ENCODE measurements at places on chromosomes 4 and X.

GRCh38 chr4:25800245-25800644 lies 62.5 kb downstream of the SEL1L3 start:
- DNase-seq: no peak

DNA sequence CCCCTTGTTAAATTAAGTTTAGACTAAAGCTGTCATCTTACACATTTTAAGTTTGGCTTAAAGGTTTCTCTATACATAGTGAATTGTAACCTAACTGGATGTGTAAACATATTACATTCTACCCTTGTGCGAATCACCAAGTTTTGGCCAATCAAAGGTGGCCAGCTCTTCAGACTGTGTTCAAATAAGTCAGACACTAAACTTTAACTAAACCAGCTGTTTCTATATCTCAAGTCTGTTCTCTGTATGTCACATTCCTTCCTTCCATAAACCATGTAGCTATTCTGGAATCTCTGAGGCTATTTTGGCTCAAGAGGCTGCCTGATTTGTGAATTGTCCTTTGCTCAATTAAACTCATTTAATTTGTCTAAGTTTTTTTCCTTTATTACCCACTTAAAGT lies 6.7 kb downstream of the SULT1B1 start:
- no peak for DNase-seq

DNA sequence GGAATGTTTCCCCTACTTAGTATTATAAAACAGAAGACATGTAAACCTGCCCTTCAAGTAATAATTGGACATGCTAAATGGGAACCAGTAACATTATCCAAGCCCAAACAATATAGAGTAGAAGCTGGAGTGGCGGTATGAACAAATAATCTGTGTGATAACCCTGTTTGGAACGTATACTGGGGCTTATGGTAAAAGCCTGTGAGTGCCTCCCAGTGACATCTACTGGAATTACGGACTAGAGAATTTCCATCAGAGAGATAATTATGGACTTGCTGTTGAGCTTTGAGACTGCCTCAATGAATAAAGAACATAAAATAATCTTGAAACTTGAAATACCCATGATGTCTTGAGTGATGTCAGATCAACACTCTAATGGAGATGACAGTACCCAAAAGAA lies 406.3 kb upstream of the GRIA3 start:
- no peak for DNase-seq

DNA sequence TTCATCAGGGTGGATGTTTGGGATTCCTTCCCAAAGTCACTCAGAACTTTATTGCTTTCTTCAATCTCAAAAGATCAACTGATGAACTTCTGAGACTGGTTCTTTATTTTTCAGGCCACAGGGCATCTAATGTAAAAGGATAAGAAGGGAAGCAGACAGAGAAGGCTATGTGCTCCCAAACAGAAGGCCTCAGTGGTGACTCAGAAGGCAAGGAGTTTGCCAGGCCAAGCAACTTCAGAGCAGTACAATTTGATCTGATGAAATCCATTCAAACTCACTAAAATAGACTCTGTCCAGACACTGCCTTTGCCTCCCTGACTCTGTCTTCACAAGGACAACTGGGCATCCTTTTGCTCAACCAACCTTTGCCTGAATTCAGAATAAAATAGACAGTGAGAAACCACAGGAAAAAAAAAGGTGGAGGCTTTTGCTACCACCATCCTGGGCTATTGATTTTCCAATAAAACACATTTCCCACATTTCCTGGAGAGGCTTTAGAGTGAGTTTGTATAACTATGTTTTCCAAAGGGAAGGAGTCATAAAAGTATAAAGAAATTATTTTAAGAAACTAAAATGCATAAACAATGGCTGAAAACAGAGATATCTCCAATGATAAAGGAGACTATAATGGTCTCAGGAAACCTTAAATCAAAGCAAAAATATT lies 55.2 kb downstream of the ARHGEF6 start:
- no peak for DNase-seq

DNA sequence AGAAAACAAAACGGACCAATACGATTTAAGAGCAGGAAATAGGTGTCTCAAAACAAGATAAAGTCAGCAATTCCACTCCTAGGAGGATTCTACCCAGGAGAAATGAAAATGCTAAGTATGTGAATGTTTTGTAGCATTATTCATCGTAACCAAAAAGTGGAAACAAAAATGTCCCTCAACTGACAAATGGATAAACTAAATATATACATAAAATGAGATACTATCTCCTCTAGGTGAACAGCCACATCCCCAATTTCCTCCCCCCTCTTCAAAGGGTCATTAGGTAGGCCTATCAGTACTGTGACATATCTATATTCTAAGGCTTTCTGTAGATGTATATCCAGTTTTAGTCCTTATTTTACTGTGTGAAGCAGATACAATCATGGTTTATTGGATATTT lies 18.0 kb downstream of the DDX3X start:
- no peak for DNase-seq

- DNase-seq: no peak
Measured at GRCh38 chr4:144582105-144582850, 63.7 kb upstream of the HHIP start.

DNA sequence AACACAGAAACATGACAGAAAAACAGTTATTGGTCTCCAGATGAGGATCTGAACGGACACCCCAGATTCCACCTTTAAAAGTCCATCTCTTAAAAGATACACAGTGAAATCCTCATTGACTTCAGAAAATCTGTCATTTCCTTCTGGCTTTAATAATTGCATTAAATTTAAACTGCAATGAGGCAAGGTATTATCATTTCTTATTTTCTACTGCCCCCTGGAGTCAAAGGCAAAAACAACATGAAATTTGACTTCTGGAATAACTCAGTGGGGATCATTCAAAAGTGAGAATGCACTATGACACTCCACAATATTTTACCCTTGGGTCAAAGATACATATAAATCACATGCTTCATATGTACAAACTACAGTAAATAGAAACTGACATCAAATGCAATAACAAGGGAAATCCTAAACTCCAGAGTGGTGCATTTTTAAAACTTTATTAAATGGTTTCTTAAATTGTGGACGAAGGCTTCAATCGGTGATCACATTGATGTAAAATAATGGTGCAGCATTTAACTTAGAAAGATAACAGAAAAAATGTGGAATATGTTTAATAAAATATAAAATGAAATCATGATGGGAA lies 56.4 kb upstream of the SPANXN1 start:
- DNase-seq: no peak

DNA sequence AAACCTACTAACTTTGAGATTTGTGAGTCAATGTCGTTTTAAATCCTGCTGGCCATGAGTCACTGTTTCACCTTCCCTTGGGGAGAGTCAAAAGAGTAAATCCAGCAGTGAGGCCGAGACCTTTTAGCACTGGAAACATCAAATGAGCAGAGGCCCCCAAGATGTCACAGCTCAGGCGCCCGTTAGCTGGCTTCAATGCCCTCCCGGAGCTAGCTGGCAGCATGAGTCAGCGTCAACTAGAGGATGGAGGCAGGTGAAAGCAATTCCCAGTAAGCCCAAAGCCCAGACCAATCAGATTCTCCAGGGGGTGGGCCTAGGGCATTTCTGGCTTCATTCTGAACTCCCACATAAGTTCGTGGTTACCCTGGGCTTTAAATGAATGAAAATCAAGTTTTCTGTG lies 170.9 kb downstream of the CLCN4 start:
- no peak for DNase-seq

- DNase-seq: no peak
Measured at GRCh38 chr4:8730159-8730558, 137.6 kb downstream of the CPZ start.

- no peak for DNase-seq
Measured at GRCh38 chr4:102735582-102735981, 25.2 kb downstream of the MANBA start.

GRCh38 chr4:89640620-89641366 lies 196.2 kb downstream of the SNCA start:
- no peak for DNase-seq

- no peak for DNase-seq
Measured at GRCh38 chrX:47497271-47497888, 14.4 kb upstream of the ZNF41 start.

DNA sequence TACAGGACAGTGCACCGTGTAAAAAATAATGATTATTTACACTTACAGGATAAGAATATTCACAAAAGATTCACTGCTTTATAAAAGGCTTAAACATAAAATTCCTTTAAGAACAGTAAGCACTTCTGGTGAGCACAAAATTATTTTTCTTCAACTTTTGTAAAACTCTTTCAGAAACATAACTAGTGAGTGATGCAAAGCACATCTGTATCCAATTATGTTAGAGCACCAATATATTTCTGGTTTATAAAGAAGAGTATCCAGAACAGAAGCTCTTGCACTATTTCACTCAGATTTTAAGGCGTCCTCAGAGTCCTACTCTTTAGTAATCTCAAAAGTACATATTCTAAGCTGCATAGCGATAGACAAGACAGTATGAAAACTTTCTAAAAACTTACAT lies 276.0 kb downstream of the C4orf33 start:
- no peak for DNase-seq

DNA sequence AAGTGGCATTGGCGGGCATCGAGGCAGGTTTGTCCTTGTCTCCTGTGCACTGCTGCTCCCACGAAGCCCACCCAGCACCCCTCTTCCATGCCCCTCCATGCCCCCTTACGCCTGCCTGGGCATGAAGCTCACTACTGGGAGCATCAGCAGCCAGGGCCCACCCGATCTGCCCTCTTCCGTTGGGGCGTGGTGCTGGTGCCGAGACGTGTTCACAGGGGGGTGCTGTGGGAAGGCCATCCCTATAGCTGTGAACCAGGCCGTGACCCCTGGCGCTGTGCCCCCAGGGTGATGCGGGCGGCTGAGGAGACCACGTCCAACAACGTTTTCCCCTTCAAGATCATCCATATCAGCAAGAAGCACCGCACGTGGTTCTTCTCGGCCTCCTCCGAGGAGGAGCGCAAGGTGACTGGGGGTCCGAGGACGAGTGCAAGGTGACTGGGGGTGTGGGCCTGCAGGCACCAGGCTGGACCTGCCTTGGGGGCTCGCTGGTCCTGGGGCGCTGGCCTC lies 19.3 kb upstream of the ADD1 start:
- DNase-seq: no peak

- DNase-seq: no peak
Measured at GRCh38 chr4:38166082-38166481, 205.9 kb downstream of the PTTG2 start.

DNA sequence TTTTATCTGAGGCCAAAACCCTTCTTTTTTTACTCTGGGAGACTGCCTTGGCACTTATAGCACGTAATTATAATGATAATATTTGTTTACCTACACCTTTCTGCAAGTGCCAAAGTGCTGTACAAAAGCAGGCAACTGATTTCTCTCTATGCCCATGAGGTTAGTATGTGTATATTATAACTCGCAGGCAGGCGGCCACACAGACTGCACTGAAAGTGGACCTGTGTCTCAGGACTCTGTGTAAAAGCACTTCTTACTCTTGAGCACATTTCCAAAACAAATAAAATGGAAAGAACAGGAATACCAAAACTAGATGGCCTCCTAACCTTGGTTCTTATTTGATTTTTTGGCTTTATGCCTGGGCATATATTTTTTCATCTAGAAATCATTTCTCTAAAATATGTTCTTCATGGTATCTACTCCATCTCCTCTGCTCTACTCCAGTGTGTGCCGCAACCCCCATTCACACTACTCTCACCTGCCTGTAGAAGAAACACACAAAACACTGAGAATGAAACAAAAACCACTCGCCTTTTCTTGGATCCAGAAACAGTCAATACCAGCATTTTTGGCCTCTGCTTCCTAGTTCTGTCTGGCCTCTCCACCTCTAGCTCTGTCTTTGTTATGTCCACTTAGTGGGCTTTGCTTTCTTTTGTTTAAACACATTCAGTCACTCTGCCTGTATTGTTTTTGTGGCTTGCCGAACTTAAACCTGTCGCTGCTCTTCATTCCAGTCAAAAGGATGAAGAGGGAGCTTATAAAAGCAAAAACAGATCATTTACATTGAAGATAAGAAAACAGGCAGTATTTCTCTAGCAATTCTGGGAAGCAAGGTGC lies 934.5 kb upstream of the TENM3 start:
- peak; percentile 69 for DNase-seq

DNA sequence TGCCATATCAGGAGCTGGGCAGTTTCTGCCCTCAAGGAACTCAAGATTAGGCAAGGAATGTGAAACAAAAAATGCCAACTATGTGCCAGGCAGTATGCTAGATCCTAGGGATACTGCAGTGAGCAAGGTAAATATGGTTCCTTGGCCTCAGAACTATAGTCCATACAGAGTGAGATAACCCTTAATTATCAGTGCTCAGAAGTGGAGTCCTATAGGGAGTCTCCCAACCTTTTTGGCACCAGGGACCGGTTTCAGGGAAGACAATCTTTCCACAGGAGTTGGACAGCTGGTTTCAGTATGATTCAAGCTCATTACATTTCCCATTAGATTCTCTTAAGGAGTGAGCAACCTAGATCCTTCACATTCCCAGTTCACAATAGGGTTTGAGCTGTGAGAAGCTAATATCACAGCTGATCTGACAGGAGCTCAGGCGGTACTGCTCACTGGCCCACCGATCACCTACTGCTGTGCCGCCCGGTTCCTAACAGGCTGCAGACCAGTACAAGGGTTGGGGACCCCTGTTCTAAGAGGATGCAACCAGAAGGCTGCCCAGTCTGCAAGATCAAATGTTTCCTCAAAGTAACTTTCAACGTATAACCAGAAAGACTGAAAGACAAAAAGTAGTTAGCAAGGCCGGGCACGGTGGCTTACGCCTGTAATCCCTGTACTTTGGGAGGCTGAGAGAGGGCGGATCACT lies 1.7 kb upstream of the SRP72 start:
- DNase-seq: no peak

- no peak for DNase-seq
Measured at GRCh38 chr4:10050261-10050661, 29.0 kb upstream of the SLC2A9 start.

DNA sequence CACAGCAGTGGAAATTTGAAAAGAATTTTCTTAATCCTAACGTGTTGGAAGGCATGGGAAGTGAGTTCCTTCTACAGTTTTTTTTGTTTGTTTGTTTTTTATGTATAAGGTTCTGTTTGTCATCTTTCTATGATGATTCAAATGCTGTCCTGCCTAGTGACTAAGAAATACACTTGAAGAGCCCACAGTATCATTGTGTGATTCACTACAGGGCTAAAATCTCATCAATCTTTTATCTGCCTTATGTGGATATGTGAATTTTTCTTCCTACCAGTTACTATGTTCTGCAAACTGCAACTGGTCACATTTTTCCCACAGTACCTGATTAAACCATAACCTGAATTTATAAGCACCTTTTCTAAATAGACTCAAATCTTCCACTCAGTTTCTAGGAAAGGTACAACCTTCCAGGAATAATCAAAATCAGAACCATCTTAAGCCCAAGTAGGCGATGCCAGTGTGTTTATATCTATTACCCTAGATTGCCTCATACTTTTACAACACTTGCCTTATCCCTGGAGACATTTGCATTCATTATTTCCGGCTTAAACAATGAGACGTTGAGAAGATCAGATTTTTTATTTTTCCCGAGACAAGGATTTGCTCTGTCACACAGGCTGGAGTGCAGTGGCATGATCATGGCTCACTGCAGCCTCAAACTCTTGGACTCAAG lies 214.6 kb upstream of the GALNT7 start:
- no peak for DNase-seq

GRCh38 chr4:141657550-141658250 lies 21.3 kb downstream of the IL15 start:
- no peak for DNase-seq

- DNase-seq: no peak
Measured at GRCh38 chrX:20315140-20315539, 48.4 kb upstream of the RPS6KA3 start.

- DNase-seq: no peak
Measured at GRCh38 chr4:26471890-26472289, 18.4 kb downstream of the CCKAR start.
